ENCODE measurements at places on chromosomes 13 and 19. TPM values are rescaled to one million over a fixed set of nuclear protein-coding genes. Genes with fewer than 3 reads are reported as not detected.

C19orf33 gene
- 1.6 TPM for total RNA-seq

- no peaks in the 10 kb centered on the region for H3K36me3 ChIP-seq
- H3K27me3 ChIP-seq: peaks cover 27% of the 10 kb centered on the region
- no peak for DNase-seq
- no peaks in the 10 kb centered on the region for H3K4me1 ChIP-seq
- no peak overlapping the region for H3K4me3 ChIP-seq
- no peak overlapping the region for H3K27ac ChIP-seq
Measured at GRCh38 chr19:33927789-33928457, 131.3 kb downstream of the KCTD15 start.

LYPD5 gene
- 1.3 TPM for total RNA-seq

DNA sequence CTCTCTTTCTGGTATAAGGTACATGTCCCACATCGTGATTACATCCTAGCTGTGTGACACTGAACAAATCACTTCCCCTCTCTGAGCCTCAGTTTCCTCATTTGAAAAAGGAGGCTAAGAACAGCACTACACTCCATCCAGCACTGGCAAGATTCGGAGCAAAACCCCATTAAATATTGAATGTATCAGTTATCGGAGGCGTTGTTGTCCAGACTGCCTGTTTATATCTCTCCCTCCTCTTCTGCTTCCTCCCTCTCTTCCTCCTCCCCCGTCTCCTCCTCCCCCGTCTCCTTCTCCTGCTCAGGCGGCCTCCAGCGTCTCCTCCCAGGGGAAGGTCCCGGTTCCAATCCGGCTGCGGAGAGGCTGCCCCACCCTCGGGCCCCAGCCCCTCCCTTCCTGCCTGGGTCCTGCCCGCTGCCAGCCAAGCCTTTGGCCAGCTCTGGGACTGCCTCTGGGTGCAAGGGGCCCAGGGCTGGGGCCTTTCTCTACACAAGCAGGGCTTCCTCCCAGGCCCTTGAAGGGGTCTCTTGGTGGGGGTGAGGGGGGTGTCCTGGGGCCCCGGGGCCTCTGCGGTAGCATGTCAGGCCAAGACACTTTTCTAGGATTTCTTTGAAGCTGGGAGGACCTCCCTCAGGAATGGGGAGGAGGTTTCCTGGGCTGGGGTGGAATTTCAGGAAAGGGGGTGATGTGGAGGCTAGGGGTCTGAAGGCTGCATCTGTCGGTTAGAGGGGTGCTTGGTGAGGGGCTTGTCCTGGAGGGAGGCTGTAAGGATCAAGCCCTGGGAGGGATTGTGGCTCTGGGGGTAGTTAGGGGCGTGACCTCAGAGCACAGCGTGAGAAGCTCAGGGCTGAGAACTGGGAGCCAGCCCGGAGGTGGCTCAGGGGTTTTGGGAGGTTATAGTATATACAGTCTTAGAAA, 1.9 kb downstream of the RRAS start:
- peak overlapping the region; percentile 100 for H3K27ac ChIP-seq
- peak; percentile 92 for DNase-seq
- H3K36me3 ChIP-seq: peaks cover 23% of the 10 kb centered on the region
- peak overlapping the region; percentile 98 for H3K4me3 ChIP-seq
- peaks cover 76% of the 10 kb centered on the region for H3K4me1 ChIP-seq

VSTM2B gene
- total RNA-seq: not detected

DNA sequence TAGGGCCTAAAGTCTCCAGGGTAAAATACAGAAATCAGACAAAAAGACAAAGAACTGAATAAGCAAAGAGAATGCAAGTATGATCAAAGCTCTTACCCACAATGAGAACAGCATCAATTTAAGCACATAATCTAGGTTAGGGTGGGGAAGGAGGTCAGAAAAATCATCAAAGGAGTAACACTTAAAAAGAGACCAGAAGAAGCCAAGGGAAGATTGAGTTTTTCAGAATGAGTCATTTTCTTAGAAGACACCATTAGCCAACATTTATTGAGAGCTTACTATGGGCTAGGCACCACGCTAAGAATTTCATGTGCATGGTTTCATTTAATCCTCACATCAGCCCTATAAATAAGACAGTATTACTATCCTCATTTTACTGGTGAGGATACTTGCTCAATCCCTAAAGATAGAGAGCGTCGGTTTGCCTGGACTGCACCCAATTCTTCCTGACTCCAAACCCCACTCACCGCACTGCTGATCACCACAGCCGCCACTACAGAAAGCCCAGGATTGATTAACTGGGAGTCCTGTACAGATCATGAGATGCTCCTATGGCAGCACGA, 1.7 kb upstream of the SHISA2 start:
- DNase-seq: no peak
- peaks cover 95% of the 10 kb centered on the region for H3K27me3 ChIP-seq
- no peak overlapping the region for H3K27ac ChIP-seq
- H3K36me3 ChIP-seq: no peaks in the 10 kb centered on the region

Data from left ventricle myocardium inferior (tissue), 1 donor.